ENCODE measurements at places on chromosomes 11 and 22.

- ATAC-seq = no peak
Observed at GRCh38 chr11:69371731-69372588, 78.0 kb downstream of the MYEOV start.

GRCh38 chr11:74929431-74930363, 19.2 kb downstream of the XRRA1 start:
- peak; percentile 97 for ATAC-seq

DNA sequence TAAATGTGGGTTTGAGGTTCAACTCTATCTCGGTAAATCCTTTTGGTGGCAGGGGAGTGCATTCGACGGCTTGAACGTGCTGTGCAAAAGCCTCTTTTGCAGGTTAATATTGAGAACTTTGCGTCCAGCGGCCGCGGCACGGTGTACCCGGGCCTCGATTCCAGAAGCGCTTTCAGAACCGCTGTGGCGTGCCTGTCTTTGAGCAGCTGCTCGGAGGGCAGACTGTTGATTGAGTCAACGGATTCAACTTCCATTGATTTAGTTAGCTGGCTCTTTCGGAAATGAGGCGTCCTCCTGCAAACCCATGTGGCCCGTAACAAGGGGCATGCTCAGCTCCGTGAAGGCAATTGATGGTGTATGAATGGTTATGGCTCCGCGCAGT, 1247.8 kb downstream of the BRD1 start:
- no peak for ATAC-seq

- ATAC-seq = no peak
Observed at GRCh38 chr11:15266999-15267398, 152.3 kb downstream of the INSC start.

DNA sequence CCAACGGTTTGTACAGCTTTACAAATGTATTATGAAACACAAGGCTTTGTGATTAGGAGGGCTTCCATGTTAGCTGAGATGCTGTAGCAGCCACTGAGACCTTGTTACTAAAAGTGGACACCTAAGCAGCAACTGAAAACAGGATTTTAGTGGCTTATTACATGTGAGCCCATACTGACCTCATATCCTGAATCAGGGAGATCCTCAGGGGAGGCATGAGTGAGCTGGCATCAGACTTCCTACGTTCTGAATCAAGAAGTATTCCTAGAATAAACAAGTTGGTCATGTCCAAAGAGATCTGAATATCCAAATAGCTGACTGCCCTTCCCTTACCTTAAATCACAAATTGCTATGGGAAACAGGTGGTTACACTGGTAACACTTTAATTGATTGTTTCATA, 59.1 kb upstream of the SCUBE2 start:
- no peak for ATAC-seq

DNA sequence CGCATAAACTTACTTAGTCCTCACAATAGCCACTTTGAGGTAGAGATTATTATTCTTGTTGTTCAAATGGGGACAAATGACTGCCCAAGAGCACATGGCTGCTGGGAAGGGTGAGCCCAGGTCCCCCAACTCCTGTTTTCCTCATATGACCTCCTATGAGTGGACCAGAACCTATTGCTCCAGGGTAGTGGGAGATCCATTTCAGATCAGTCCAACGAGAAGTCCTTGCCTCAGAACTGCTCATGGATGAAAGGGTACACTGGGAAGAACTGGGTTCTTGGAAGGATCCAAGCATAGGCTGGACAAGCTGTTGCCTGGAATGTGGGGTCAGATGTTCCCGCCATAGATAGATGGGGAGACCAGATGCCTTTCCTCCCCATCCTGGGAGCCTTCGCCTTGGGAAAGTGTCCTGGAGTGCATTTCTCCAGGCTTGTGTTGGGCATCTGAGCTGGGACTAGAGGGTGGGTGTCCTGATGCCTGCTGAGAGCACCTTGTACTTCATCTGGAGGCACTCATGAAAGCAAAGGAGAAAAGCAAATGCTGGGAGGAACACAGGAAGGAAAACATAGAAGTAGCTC, 146.3 kb upstream of the B3GAT1 start:
- no peak for ATAC-seq

GRCh38 chr22:48936391-48936790, 891.3 kb downstream of the BRD1 start:
- no peak for ATAC-seq

DNA sequence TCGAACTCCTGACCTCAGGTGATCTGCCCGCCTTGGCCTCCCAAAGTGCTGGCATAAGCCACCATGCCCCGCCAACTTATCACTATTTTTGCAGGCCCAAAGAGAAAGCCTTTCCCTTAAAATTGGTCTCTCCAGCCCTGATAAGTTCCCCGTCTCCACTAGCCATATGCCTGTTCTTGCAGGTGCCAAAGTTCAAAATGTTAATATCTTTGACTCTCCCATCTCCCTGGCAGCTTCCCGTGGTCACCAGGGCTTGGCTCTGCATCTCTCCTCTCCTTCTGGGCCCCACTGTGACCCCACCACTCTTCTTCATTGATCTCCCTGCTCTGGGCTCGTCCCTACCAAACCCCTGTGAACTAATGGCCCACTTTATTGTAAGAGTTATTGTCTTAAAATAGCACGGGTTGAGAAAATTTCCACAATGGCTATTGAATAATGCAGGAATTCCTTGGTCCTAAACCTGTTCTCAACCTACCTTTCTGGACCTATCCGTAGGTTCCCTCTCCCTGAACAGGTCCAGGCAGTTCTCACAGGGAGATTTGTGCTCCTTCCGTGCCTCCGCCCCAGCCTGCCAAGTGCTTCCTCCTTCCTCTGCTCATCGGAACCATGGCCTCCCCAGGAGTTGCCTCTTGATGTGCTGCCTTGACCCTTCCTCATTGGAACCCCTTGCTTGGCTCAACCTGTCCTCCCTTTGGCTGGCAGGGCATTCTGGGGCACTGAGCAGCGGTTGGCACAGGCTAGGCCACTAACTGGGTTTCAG, 147.5 kb downstream of the DSCAML1 start:
- ATAC-seq = no peak

GRCh38 chr11:120398132-120398531, 61.9 kb downstream of the ARHGEF12 start:
- ATAC-seq = no peak

DNA sequence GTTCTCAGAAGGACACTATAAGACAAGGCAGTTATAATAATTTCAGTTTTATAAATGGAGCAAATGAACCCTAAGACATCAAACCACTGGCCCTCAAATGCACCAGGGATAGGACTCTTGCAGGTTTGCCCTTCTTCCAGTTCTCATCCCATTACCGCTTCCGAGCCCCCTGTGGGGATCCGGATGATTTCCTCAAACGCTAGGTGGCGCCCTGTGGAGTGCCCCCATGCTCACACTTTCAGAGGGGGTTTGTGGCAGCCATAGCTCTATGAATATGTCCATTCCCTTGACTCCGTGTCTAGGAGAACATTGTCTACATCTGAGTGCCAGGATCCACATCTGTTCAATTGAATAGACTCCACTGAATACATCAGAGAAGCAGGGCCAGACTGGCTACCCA, 816.3 kb downstream of the NTM start:
- ATAC-seq = no peak

DNA sequence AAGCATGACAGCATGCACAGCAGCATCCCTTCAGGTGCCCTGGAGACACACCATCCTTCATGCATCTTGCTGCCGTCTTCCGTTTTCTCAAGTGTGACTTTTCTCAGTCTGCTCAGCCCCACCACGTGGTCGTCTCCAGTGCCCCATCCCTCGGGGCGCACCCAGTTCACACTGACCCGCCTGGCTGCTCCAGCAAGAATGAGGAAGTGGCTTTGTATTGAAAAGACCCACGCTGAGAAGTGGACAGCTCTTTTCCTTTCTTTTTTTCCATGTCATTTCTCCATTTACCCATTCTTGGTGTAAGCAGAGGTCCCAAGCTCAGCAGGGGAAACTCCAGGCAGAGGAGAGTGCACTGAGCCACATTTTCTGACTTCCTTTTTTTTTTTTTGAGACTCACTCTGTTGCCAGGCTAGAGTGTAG, 14.5 kb downstream of the SERPINH1 start:
- no peak for ATAC-seq

- no peak for ATAC-seq
Observed at GRCh38 chr11:111416231-111416960, 37.3 kb upstream of the POU2AF1 start.

DNA sequence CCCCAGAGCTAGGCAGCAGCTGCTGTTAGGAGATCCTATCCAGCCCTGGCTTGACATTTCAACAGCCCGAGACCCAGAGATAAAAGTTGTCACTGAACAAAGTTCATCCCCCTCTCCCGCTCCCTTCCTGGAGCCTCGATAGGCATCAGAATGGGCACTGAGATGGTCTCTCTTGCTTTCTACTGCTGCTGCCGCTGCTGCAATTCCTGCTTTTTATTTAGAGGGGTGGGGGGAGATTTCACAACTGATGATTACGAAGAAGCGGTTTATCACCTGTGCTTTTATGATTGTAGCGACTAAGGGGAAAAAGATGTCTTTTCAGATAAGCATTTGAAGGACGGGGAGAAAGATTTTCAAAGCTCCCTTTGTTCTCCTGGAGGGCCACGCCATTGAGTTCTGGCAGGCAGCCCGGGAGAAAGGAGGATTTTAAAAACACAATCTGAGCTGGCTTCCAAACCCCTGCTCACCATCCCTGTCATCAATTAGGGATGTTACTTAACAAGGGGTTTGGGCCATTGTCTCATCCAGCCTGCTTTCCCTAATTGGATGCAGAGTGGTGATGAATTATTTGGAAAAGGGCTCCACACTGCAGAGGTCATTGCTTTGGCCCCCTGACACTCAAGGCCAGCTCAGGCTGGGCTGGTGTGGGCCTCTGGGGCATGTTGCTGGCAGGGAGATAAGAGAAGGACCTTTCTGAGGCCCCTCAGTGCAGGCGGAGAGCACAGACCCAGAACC, 344.7 kb downstream of the BUD13 start:
- ATAC-seq = peak; percentile 74

DNA sequence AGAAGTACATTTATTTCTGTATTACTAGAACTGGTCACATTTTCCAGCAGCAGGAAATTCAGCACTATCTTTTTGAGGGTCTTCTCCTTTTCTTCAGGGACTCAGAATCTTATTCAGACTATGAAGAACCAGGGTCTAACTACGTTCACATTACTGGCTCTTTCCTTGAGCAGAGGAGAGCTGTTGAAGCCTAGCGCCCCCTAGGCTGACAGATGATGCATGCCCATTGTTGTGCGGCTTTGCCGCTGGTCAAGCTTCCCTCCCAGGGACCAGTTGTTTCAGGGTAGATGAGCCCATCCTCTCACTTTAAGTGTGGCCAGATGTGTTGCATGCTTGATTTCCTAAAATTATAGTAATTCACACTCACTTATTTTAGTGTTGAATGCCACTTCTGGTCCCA, 168.2 kb upstream of the PDGFD start:
- no peak for ATAC-seq

DNA sequence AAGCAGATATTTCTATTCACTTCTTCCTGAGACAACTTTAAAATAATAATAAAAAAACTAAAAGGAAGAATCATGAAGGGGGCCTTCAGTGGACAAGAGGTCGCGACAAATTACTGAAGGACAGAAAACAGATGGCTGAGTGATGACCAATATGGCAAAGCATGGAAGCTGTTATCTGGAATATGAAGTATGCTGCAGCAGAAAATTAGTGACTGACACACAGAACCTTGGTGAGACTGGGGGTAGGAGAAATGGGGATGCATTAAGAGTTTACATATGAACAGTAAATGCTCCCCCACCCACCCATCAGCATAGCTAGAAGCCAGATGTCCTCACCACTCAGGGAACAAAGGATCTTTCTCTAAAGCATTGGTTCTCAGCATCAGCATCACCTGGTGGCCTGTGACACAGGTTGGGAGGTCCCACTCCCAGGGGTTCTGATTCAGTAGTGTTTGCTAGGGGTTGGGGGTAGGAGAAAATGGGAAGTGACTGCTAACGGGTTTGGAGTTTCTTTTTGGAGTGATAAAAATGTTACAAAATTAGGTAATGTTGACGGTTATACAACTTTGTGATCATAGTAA, 59.7 kb downstream of the NARS2 start:
- no peak for ATAC-seq

DNA sequence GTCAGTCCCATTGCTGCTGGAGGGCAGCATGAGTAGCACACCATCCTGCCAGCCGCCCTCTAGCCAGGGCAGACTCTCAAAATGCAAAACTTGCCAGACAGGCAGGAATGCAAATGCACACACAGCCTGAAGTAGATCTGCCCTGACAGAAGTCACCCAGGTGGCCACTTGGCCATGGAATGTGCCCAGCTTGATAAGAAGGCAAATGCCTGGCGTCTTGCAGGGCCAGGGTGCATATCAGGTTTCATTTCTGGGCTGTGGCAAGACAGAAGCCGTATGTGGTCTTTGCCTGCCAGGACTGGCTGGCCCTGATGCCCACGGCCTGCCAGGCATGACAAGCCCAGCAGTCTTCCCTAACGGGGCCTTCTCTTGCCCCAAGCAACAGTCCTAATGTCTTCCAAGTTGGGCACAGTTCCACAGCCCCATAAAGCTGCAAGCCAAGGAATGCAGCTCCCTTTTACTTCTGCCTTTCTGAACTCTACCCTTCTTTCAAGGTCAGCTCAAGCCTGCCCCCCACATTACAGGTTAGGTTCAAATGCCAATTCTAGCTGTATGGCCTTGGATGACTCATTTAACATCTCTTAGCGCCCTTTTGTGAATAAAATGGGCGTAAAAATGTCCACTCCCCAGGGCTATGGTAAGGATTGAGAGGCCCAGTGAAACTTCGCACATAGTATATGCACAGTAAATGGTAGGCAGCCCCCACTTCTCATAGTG, 29.7 kb downstream of the POU2AF3 start:
- ATAC-seq = no peak

DNA sequence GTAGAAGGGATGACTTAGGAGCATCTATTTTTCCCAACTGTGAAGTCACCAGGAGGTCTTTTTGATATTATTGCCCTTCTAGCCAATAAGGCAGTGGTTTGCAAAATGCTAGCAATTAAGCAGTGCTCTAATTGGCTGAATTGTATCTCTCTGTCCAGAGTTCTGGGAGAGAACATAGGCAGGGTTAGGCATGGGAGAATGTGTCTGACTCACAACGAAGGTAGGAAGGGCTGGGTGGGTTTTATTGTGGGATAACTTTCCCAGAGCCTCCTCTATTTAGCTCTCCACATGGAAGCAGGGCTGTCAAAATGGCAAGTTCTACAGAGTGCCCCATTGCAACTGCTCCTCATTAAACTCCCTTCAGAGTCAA, 415.9 kb upstream of the CADM1 start:
- ATAC-seq = no peak
